IPS DF 6.9 (cell line): ENCODE measurements at places on chromosomes 12 and 14.

DNA sequence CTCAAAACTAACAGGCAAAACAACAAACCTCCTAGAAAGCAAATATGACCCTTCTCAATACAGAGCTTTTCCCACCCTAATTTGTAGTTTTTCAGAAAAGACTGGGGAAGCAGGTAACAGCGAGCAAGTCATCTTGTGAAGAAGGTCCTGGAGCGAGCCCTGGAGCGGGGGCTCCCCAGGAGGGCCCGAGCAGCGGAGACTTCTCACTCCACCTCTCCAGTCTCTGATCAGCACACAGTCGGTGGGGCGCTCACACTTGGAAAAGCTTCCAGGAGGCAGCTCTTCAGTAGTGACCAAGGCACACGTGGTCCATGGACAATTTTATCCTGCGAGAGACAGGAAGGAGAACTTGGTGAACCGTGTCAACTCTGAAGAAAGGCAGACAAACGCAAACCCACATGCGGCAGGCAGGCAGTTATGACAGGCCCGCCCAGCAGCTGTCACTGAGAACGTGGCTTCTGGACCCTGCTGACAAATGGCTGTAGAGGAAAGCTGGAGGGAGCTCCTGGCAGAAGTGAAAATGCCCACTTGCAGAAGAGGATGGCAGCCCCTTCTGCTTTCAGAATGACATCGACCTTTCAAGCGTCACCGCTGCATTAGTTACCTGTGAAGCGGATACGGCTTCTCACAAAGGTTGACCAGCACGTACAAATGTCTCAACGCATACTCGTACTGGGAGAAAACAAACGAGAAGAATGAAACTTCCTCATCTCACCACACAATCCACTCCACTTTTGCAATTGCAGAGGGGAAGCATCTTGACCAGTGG, 44.2 kb downstream of the LGMN start:
- no peak for DNase-seq

DNA sequence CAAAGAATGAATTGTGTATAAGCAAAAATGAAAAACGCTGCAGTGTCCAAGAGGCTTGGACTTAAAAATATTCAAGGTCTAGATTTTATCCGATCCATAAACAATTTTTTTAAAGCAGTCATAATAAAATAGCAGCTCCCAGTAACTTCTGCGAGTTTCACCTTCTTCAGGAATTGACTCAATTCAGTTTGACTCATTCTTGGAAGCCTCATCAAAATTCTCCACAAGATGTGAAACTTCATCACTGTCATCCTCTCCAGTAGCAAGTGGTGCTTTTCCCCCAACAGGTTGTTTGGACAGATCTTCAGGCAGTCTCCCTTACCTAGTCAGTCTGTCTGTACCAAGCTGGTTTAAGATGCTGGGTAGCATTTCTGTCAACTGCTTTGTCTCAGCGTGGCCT, 93.5 kb upstream of the FOXG1 start:
- DNase-seq, result no peak

DNA sequence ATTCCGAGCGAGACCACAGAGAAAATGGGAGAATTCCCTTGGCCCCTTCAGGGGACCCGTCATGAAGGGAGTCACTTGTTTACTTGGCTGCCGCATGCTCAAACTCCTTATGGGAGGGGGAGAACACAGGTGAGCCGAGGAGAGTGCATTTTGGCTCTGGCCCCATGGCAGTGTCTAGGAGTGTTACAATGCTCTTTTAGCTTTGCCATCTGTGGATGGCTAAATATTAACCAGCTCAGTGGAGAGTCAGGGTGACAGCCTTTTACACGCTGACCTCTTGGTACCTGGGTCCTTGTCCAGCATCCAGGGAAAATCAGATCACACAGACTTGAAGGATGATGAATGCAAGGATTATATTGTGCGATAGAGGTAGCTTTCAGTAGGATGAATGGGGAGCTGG, 146.4 kb upstream of the ATXN7L3B start:
- no peak for DNase-seq

GRCh38 chr12:98863167-98863566, 218.1 kb downstream of the APAF1 start:
- no peak for DNase-seq

DNA sequence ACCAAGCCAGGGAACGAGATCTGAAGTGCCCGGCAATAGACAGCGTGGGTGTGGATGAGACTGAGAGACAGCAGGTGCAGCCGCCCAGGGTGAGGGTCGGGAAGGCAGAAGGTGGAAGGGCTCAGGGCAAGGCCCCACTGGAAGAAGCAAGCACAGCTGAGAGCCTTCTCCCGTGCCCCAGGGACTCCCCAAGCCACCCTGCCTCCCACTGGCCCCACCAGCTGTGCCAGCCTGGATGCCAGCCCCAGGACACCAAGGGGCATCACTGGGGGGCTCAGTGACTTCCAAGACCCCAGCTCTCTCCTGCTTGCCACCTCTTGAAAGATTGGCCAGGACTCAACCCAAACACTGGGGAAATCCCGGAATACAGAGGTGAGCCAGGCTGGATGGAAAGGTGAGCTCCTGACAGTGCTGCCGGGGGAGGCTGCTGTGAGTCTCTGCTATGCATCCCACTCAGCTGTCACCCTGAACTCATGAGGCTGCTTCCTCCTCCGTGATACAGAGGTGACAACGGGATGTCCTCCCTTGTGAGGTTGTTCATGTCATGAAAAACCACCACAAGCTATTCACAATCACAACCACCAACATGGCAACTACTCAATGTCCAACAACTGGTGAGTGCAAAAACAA, 13.8 kb downstream of the TESC start:
- no peak for DNase-seq

GRCh38 chr12:49961111-49961922, at the start of gene AQP5:
AQP5 (plus strand) TSS chr12:49961872; CDS start chr12:49962018, 146 bp downstream.
- DNase-seq, result no peak

GRCh38 chr14:59354666-59355065, 110.5 kb downstream of the GPR135 start:
- DNase-seq, result no peak

DNA sequence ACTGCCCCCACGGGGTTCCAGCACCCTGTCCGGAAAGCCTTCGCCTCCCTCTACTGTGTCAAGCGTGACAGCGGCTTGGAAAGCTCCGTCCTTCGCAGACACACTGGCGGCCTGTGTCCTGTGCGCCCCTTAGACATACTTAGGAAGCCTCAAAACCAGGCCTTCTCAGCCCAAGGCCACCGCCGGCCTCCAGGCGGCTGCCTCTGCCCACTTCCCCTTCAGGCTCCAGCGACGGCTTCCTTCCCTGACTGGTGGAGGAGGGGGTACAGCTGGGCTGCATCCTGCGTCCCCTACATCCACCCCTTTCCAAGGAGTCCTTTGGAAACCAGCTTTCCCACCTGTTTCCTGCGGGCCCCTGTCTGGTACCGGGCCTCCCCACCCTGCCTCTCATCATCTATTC, 2.5 kb upstream of the CACNA2D4 start:
- DNase-seq, result no peak

- DNase-seq, result no peak
Observed at GRCh38 chr14:100857233-100857922, 31.5 kb downstream of the MEG3 start.

DNA sequence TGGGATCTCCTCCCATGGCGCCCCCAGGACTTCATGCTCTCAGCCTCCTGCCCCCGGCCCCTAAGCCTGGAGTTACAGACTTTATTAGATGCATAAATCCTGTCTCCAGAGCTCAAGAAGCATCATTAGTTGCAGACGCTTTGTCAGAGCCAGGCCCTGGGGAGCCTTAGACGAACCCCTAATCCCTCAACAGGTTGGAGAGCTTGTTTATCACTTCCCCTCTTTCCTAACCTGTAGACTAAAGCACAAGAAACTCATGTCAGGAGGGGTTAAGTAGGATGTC, 260 bp upstream of the NPFF start:
- no peak for DNase-seq

DNA sequence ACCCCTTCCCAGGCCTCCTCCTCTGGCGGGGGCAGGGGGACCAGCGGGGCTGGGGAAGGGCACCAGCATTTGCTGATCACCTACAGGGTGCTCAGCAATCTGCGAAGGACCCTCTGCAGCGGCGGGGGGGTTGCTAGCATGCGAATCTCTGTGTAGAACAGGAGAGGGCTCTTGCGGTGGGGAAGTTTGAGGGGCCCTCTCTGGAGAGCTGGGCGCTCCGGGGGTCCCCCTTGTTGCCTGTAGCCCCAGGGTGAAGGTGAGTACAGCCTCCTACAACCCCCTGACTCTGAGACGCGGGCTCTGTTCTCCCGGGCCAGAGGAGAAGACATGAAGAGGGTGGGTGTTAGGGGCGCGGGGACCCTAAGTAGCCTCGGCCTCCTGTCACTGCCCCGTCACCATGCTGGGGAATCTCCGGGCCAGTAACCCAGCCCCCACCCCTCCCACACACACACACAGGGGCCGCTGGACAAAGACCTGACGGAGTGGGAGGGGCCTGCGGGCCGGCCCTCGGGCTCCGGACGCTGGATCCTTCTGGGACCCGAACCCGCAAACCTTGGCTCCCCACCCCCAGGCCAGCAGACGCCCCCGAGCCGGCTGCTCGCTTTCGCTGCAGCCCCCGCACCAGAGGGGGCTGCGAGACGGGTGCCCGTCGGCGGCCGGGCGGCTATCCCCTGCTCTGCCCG, 734 bp downstream of the FIGNL2 start:
- no peak for DNase-seq

GRCh38 chr12:63844391-63845341, at the start of gene SRGAP1:
SRGAP1 (plus strand) TSS chr12:63844700; CDS start chr12:63844817, 117 bp downstream.
- no peak for DNase-seq

DNA sequence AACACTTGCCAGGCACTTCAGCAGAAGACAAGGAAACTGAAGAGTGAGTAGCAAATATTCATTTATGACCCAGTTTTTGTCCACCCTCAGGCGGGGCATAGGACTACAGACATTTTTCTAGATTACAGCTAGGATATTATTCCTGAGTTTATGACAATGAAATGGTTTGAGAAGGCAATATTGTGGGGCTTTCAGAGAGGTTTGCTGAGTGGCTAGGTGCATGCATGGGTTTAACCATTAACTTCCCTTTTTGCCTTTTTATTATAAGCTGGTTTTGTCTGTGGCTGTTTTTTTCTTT, 104.0 kb upstream of the BCAT1 start:
- DNase-seq, result no peak

- DNase-seq, result no peak
Observed at GRCh38 chr12:57401165-57401564, 29.7 kb downstream of the R3HDM2 start.

DNA sequence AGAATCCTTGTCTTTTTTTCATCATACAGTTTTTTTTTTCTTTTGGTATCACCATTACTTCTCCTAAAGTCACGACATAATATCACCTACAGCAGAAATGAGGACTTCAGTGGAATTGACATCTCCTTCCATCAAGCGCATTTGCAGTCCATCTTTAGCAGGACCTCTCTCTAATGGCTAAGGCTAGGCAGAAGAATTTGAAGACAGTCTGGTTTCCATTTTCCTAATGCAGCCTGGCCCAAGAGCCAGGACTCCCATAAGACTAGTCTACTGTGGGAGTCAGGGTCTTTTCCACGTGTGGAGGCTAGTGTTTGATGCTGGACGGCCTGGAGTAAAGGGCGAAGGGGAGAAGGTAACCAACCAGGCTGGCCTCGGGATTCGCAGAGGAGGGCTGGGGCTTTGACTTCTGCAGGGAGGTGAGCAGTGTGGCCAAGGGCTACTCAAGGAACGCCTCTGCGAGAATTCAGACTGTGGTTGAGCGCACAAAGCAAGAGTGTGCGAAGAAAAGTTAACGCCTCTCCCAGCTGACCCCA, 769 bp upstream of the ZNF740 start:
- no peak for DNase-seq
